Type B pancreatic cell (in vitro differentiated cells): ENCODE measurements at places on chromosomes 5 and 9. TPM values are rescaled to one million over a fixed set of nuclear protein-coding genes. Genes with fewer than 3 reads are reported as not detected.

Gene OCLN
- 57.5 and 135 TPM in 2 replicates for total RNA-seq

Gene GPX3
- 18.4 and 19.7 TPM in 2 replicates for total RNA-seq

Gene PTTG1
- 34.5 and 100 TPM in 2 replicates for total RNA-seq

Gene PCDHB7
- total RNA-seq, result 0.29 and 0.63 TPM in 2 replicates

Gene GPR150
- total RNA-seq, result not detected in 2 replicates

Gene HTR4
- total RNA-seq, result 0.29 and 1.4 TPM in 2 replicates

Gene SPATA31C1
- 0.07 TPM in 1 of 2 replicates, not detected in the other for total RNA-seq

DNA sequence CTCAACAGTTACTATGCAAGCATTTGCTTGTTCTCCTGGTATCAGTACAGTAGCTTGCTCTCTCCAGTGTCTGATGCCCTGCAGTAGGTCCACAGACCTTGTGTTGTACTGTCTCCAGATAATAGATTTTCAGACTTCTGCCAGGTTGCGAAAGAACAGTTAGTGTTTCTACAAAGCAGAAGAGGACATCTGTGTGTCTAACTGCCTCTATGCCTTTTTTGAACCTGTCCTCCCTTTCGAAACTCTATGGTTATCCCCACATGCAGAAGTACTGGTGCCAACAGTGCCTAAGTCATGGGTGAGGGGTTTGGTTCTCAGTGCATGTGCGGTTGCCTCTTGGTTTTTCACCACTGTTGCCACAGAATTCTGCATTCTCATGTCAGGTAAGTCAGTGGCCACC lies 45.9 kb downstream of the KCNN2 start:
- no peak for DNase-seq

DNA sequence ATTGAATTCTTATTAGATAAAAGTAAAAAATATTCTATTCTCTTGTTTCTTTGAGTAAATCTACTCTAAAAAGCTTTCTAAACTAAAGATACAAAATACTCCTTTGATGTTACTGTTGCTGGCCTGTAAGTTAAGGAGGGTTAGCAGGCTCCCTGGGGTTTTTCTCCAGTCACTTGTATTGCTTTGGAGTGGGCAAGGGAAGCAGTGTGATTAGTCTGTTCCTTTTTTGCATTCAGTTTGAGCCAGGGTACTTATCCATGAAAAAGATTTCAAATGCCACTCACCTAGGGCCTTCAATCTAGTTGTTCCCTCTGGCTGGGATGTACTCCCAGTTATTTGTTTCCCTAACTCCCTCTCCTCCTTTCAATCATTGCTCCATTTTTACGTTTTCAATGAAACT lies 256.2 kb upstream of the SMC2 start:
- DNase-seq, result no peak

DNA sequence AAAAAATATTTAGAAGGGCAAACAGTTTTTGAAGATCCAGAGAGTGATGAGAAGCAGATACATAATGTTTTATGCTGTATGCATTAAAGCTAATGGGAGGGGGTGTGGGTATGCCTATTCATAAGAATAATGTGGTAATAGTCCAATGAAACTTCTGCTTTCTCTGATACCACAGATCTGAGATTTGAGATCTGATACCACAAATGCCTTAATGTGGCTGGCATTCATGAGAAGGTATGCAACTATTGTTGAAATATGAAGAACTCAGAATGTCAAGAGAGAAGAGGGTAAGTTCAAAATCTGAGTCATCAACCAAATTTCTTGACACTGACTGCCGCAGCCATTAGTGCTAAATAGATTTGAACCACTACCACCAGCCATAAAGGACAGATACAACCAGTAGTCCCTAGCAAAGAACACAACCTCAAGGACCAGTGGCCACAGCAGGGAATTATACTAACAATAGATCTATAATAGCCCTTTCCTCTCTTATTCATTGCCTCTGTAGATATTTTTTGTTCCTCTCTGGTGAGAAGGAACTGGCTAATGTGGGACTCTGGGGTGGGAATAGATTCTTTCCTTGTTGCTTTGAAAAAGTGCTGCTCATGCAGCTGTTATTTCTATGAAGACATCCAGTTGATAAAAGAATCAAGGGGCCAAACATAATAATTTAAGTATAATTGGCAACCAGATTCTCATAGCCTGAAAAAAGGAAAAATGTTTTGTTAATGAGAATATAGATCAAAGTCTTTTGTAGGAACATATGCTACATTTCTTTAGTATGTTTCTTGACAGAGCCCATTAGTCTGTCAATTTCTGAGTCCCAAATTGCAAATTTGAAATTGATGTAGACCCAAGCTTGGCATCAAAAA lies 256.5 kb upstream of the ZNF608 start:
- DNase-seq, result no peak

DNA sequence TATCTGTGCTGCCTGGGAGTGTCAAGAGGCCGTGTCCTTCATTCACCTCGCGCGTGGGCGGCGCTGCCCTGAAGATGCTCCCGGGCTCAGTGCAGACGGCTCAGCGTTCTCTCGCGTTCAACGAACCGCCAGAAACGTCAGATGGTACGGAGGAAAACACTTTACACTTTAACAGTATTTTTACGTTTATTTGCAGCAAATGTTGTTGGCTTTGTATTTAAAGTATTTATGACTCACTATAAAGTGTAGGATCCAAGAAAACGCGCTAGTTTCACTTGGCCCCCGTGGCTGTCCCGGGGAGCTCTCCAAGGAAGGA lies 544 bp upstream of the ERCC6L2 start:
- DNase-seq, result no peak

DNA sequence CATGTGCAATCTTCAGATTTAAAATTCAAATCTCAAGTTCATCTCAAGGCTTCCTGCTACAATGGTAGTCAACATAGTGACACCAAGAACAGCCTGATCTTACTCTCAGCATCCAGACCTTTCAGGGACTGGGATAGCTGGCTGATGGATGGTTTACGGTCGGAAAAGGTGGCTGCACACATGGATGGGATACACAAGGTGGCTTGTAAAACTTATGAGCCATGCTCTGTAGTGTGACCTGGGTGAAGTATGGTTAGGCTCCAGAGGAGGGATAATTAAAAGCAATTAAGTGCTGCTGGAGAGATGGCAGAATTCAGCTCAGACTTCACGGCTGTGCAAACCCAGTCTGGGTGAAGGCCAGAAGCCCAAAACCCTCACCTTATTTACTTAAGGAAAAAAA lies 379.5 kb downstream of the NFIB start:
- no peak for DNase-seq
